ENCODE measurements at places on chromosomes 7 and 10. TPM values are rescaled to one million over a fixed set of nuclear protein-coding genes. Genes with fewer than 3 reads are reported as not detected.

Gene CLCN1
- not detected for total RNA-seq

GRCh38 chr10:91805110-91805838 is 7.0 kb downstream of the TNKS2 start:
- DNase-seq: no peak

DNA sequence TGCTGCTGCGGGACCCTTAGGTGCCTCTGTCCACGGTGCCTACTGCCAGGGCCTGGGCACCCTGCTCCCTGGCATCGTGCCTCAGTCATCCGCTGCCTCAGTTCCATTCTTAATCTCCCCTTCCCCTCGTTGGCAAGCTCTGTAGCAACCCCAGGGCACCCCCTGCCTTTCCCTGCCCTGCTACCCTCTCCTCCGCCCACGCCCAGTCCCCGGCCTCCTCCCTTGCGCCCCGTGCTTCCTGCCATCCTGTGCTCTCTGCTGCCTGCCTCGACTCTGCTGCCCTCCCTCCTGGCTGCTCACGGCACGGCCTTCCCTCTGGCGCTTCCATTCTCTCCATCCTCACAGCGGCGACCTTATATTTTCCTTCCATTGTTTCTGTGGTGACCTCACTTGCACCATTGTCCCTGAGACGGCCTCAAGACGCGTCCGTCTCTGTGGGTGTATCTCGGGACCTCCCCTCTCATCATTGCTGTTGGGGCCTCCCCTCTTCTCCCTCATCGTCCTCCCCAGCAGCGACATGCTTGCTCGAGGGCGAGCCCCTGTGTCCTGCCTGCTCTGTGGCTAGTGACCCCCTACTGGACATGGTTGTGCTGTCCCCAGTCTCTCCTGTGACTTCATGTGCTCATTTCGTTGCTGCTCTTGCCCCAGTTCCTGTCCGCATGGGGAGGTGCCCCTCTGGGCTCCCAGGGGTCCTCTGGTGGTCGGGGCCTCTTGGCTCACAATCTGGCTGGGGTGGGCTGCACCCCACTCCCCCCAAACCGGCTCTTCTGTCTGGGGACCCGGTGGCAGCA is 35.3 kb downstream of the AGAP3 start:
- DNase-seq: no peak

DNA sequence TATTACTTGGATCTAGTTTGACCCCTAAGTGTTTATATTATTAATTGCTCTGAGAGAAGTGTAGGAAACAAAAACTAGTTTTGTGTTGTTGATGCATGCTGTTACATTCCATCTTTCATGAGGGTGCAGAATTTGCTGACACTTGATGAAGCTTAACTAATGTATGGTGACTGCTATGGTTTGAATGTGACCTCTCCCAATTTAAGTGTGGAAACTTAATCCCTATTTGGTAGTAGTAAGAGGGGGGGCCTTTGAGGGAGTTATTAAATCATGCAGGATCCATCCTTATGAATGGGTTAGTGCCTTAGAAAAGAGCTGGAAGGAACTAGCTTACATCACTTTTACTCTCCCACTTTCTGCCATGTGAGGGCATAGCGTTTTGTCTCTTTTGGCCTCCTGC is 142.5 kb downstream of the PCLO start:
- DNase-seq: no peak

DNA sequence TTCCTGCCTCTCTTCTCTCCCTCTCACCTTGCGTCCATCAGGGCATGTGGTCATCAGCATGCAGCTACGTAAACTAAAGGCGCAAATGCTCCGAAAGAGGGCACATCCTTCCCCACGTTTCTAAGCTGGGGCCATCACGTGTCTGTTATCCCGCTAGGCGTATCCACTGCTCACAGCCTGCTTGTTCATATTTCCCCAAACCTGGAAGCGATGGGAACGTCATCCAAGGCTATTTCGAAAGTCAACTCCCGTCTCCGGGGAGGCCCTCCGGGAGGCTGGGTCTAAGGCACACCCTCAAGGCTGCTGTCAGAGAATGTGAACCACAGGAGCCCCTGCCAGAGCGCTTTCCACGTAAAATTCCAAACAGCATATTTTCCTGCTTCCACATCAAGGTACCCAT is 199.2 kb downstream of the DIP2C start:
- no peak for DNase-seq

GRCh38 chr10:121864653-121865052 is 63.2 kb downstream of the ATE1 start:
- no peak for DNase-seq

Gene MAGI2
- 2.7 TPM for total RNA-seq

GRCh38 chr7:141381794-141382427 is 169.3 kb upstream of the AGK start:
- no peak for DNase-seq

- no peak for DNase-seq
Measured at GRCh38 chr7:134737566-134738345, 41.7 kb upstream of the CALD1 start.

GRCh38 chr7:107850216-107850615 is 40.8 kb upstream of the DLD start:
- no peak for DNase-seq

GRCh38 chr10:13681095-13681494 is 94.3 kb downstream of the PRPF18 start:
- no peak for DNase-seq

DNA sequence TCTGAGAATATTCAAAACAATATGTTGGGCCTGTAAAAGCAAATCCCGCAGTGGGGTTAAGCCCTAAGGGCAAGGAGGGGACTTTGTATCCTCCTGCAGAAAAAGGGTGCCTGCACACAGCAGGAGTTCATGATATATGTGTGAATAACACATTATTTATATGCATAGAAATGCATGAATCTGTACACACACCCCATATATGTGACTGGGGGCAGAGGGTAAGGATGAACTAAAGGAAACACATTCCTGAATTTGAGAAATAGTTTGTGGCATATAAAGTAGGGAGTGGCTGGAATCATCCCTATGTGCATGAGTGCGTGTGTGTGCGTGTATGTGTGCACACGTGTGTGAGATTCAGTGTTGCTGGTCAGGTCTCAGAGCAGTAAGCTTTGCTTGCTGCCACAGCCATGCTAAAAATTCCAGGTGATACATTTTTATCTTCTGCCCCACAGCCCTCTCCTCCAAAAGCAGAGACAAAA is 18.9 kb downstream of the ENO4 start:
- no peak for DNase-seq
